Activated CD8-positive, alpha-beta T cell treated with anti-CD3 and anti-CD28 coated beads, Interleukin-2, amount 10 ng/mL, durations not matched to agents 7 days and 5 days (primary cell): ENCODE measurements at places on chromosomes 12 and 14. TPM values are rescaled to one million over a fixed set of nuclear protein-coding genes. Genes with fewer than 3 reads are reported as not detected.
A peak's percentile ranks its signal among the peaks of the same experiment; 100 is the strongest.

CAPZA3 gene
- not detected for total RNA-seq

JAG2 gene
- 2.5 TPM for total RNA-seq

PTPRB gene
- not detected for total RNA-seq

- H3K4me1 ChIP-seq = peaks cover 52% of the 10 kb centered on the region
- no peak for DNase-seq
- peak within 1 kb of the TSS; percentile 90 for H3K27ac ChIP-seq
- H3K36me3 ChIP-seq = peaks cover 24% of the 10 kb centered on the region
Observed at GRCh38 chr14:70641548-70642302, at the start of gene TTC9. Gene TTC9 (plus strand): TSS chr14:70641916. CDS start chr14:70642130, 214 bp downstream.

DNA sequence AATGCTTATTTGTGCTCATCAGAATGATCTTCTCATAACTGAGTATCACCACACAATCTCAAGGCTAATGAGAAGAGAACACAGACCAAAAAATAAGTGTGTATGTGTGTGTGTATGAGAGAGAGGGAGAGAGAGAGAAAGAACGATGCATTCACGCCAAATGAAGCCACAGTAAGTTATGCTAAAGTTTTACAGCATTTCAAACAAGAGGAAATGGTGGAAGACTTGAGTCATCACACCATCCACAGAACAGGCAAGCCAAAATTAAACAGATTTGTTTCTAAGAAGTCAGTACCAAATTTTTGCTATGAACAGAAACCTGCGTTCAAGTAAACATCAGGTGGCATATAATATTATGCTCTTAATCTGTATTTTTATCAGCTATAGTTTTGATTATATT is 141.2 kb downstream of the MED13L start:
- no peaks in the 10 kb centered on the region for H3K36me3 ChIP-seq
- H3K27me3 ChIP-seq = no peaks in the 10 kb centered on the region
- H3K27ac ChIP-seq = peak overlapping the region; percentile 90
- H3K4me1 ChIP-seq = peaks cover 54% of the 10 kb centered on the region
- peak; percentile 50 for DNase-seq

- peak; percentile 44 for DNase-seq
- H3K36me3 ChIP-seq = peaks cover 13% of the 10 kb centered on the region
- H3K4me1 ChIP-seq = peaks cover 30% of the 10 kb centered on the region
- H3K27me3 ChIP-seq = no peaks in the 10 kb centered on the region
Observed at GRCh38 chr12:88142610-88142991, 494 bp downstream of the TMTC3 start.

DNA sequence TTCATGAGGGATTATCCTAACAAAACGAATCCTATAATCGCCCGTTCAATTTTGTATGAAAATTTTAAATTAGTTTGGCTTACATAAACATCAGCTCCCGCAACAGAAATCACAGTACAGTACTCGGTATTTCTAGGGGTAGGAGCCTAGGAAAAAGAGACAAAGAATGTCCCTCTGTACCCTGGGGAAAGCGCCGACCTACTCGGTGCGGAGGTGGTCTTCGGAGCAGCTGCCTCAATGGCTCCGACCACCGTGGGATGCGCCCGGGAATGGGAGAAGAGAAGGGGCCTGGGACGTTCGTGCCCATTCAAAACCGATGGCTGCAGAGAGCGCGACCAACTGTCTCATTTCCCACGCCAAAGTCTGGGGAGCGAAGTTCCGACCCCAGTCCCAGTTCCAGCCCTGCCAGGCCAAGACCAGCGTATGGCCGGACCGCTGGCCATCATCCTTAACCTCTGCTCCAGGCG is 618 bp downstream of the GNPNAT1 start:
- no peak for DNase-seq
- peak overlapping the region; percentile 86 for H3K4me3 ChIP-seq
- peak overlapping the region; percentile 76 for H3K27ac ChIP-seq
- no peaks in the 10 kb centered on the region for H3K27me3 ChIP-seq

DNA sequence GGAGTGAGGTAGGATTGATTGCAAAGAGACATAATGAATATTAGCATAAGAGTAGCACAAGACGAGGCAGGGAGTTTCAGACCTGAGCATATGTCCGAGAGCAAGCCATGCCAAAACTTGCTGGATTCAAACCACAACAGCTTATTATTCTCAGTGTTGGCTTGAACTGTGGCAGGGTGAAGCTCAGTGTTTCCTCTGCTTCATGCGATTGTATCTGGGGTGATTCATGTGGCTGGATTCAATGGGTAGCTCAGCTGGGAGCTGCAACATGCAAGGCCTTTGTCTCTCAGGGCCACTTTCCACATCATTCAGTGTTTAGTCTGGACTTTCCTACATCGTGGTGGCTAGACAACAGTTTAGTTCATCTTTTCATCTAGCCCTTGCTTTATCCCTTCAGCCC is 22.1 kb upstream of the E2F7 start:
- no peaks in the 10 kb centered on the region for H3K27me3 ChIP-seq
- H3K27ac ChIP-seq = no peak overlapping the region
- H3K4me1 ChIP-seq = no peaks in the 10 kb centered on the region
- no peaks in the 10 kb centered on the region for H3K36me3 ChIP-seq
- H3K4me3 ChIP-seq = no peak overlapping the region
- DNase-seq = no peak

- H3K4me1 ChIP-seq = no peaks in the 10 kb centered on the region
- no peak overlapping the region for H3K4me3 ChIP-seq
- H3K27ac ChIP-seq = no peak overlapping the region
- no peaks in the 10 kb centered on the region for H3K27me3 ChIP-seq
Observed at GRCh38 chr14:62308316-62308715, 546.1 kb downstream of the SNAPC1 start.

GRCh38 chr14:91413547-91414474 is 3.8 kb downstream of the CCDC88C start:
- H3K27ac ChIP-seq = peak overlapping the region; percentile 99
- peak overlapping the region; percentile 97 for H3K4me3 ChIP-seq
- H3K36me3 ChIP-seq = peaks cover 67% of the 10 kb centered on the region
- DNase-seq = peak; percentile 59

GRCh38 chr12:63304887-63305316 is 153.9 kb upstream of the AVPR1A start:
- no peaks in the 10 kb centered on the region for H3K4me1 ChIP-seq
- H3K27ac ChIP-seq = no peak overlapping the region
- H3K4me3 ChIP-seq = no peak overlapping the region

DNA sequence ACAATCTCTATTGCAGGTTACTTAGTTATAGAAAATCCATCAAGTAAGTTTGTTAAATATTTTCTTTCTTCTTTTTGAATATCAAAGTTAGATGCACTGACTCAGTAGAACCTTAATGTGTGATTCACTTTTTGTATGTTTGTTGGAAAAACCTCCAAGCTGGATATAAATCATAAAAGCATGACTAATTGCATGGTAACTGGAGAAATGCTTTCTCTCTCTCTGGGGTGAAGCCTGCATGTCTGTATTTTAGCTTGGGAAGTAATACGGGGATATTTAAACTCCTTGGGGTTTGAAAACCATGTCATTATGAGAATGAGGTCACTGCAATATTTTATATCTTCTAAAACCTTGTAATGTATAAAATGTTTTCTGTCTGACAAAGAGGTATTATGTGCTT is 58.6 kb upstream of the MYF6 start:
- no peaks in the 10 kb centered on the region for H3K36me3 ChIP-seq
- H3K4me3 ChIP-seq = no peak overlapping the region
- DNase-seq = no peak
- H3K27ac ChIP-seq = no peak overlapping the region
- H3K27me3 ChIP-seq = no peaks in the 10 kb centered on the region

GRCh38 chr12:124518051-124518932 is 49.1 kb downstream of the NCOR2 start:
- DNase-seq = no peak
- no peak overlapping the region for H3K4me3 ChIP-seq
- no peak overlapping the region for H3K27ac ChIP-seq
- H3K4me1 ChIP-seq = peaks cover 10% of the 10 kb centered on the region
- H3K27me3 ChIP-seq = no peaks in the 10 kb centered on the region

DNA sequence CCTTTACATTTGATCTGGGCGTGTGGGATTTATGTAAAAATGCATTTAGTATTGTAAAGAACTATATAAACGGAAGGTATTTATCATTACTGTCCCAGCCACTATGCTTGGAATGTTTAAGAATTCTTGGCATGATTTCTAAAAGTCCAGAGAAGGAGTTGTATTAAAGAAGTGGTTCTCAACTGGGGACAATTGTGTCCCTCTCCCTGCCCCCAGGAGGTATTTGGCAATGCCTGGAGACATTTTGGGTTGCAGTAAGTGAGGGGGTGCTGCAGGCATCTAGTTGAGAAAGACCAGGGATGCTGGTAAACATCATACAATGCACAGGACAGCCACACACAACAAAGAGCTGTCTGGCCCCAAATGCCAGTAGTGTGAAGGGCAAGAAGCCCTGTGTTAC is 7.2 kb downstream of the SLC38A1 start:
- peaks cover 42% of the 10 kb centered on the region for H3K36me3 ChIP-seq
- no peak overlapping the region for H3K4me3 ChIP-seq
- no peaks in the 10 kb centered on the region for H3K27me3 ChIP-seq
- H3K4me1 ChIP-seq = peaks cover 28% of the 10 kb centered on the region

GRCh38 chr12:123939716-123940626 is 32.7 kb downstream of the CCDC92 start:
- peak overlapping the region; percentile 19 for H3K27ac ChIP-seq
- peaks cover 19% of the 10 kb centered on the region for H3K36me3 ChIP-seq
- H3K4me3 ChIP-seq = no peak overlapping the region
- no peaks in the 10 kb centered on the region for H3K27me3 ChIP-seq
- DNase-seq = no peak
- peaks cover 28% of the 10 kb centered on the region for H3K4me1 ChIP-seq
